ENCODE measurements at places on chromosomes 6 and 20.

DNA sequence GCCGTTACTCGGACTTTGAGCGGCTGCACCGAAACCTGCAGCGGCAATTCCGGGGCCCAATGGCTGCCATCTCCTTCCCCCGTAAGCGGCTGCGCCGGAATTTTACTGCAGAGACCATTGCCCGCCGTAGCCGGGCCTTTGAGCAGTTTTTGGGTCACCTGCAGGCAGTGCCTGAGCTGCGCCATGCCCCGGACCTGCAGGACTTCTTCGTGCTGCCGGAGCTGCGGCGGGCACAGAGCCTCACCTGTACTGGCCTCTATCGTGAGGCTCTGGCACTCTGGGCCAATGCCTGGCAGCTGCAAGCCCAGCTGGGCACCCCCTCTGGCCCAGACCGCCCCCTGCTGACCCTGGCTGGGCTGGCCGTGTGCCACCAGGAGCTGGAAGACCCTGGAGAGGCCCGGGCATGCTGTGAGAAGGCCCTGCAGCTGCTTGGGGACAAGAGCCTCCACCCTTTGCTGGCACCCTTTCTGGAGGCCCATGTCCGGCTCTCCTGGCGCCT, 7.2 kb downstream of the SNX21 start:
- no peak for DNase-seq

GRCh38 chr6:74510878-74511277, 695.0 kb downstream of the COL12A1 start:
- DNase-seq = no peak

DNA sequence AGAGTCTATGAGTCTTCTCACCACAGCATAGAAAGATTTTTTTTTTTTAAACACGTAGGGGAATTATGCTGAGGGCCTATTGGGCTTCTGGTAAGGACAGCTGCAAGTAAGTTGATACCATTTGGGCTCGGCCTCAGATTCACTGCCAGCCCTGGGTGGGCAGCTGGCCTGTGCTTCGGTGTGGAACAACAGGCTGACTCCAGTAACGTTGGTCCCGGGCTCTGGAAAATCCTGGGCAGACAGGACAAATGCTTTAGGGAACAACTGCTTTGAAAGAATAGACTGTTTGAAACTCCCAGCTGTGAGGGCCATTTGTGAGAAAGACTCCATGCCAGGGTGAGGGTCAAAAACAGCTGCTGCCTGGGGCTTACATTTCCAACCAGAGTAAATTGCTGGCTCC, 366.5 kb downstream of the QKI start:
- no peak for DNase-seq

DNA sequence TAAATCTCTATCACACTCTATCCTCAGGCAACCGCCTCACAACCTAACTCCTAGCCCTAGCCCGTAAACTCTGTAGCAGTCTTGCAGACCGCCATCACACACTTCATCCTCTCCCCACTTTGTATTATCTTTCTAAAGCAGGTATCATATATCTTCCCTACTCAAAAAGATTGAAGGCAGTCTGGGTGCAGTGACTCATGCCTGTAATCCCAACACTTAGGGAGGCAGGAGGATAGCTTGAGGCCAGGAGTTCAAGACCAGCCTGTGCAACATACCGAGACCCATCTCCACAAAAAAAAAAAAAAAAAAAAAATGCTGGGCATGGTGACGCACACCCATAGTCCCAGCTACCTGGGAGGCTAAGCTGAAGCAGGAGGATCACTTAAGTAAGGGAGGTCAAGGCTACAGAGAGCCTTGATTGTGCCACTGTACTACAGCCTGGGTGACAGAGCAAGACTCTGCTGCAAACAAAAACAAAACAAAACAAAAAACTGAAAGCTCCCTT, 22.9 kb downstream of the RANBP9 start:
- no peak for DNase-seq

DNA sequence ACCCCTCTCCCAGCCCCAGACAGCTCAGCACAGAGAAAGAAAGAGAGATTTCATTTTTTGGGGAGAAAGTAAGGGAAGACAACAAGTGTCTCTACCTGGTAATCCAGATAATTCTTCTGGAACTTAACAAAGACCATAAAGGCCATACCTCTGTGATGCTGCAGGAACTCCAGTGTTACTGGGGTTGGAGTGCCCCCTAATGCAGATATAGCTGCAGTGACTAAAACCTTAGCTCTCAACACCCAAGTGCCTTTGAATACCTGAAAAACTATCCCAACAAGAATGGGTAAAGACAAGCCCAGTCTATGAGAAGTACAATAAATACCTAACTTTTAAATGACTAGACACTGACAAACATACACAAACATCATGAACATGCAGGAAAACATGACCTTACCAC, 365.3 kb upstream of the PTCHD4 start:
- no peak for DNase-seq

- no peak for DNase-seq
These were observed 106.7 kb upstream of the PLEKHG1 start for GRCh38 chr6:150492941-150493340.

- DNase-seq = peak; percentile 32
These were observed 32.8 kb downstream of the CD164 start for GRCh38 chr6:109349419-109349987.

DNA sequence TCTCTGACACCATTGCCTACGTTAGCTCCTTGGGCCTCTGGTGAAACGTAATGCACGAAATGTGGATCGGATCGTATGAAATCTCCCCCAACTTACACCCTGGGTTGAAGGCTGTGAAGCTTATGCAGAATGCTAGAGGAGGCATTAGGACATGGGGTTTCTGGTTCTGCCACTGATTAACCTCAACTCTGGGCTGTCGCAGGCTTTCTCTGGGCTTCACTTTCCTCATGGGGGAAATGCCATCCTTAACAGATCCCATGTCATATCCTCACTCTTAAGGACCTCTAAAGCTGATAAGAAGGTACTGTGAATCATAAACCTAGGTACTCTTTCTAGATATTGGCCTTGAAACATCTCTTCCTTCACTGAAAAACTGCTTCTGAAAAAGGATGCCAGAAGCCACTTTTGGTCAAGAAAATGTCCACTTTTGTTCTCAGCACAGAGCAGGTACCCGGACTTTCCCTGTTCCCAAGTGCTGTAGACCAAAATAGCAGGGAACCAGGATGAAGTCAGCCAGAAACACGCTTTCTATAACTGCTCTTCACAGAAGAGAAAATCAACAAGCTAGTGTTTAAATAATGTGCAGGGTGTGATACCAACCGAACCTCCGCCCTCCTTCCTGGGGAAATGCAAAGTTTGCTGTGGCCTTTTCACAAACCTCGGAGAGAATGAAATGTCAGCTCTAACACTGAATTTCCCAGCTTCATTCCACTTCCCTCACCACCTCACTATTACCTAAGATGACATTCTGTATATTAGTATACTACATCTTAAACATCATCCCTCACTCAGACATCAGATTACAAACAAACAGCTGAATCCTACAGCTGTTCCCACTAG, 118.9 kb downstream of the BACH2 start:
- no peak for DNase-seq

GRCh38 chr20:63574156-63574828, at the start of gene HELZ2:
Gene HELZ2 (minus strand): TSS chr20:63574239. CDS start chr20:63572385, 1,854 bp downstream.
- no peak for DNase-seq

GRCh38 chr6:89360415-89360999, 8.0 kb upstream of the UBE2J1 start:
- no peak for DNase-seq

- no peak for DNase-seq
These were observed 89.7 kb downstream of the SMOC2 start for GRCh38 chr6:168530653-168531071.

DNA sequence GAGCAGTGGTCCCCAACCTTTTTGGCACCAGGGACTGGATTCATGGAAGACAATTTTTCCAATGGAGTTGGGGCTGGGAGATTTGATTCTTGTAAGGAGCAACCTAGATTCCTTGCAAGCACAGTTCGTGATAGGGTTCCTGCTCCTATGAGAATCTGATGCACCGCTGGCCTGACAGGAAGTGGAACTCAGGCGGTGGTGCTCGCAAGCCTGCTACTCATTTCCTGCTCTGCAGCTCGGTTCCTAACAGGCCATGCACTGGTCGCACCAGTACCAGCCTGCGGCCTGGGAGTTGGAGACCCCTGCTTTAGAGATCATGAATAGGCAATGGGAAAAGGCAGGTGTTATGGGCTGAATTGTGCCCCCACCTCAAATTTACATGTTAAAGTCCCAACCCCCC, 131.2 kb downstream of the PFDN4 start:
- DNase-seq = no peak

DNA sequence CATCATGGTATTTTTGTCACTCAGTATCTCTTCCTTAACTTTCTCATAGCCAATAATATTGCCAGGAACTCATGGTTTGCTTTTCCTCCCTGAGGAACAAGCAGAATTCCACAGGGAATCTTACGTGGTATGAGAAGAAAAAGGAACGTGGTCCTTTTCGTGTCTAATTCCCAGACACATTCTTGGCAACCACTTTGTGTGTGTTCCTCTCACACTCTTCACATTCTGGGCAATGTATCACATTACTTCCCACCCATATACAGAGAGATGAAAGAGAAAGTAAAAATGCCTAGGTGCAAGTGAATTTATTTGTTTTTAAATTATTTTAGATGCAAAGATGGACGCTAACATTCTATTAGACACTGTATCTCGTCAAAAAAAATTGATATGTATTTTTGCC, 102.7 kb downstream of the PTPRK start:
- DNase-seq = no peak

GRCh38 chr6:38453861-38454260, 185.9 kb downstream of the BTBD9 start:
- DNase-seq = no peak

- DNase-seq = no peak
These were observed 10.7 kb downstream of the PKIB start for GRCh38 chr6:122620902-122621301.

DNA sequence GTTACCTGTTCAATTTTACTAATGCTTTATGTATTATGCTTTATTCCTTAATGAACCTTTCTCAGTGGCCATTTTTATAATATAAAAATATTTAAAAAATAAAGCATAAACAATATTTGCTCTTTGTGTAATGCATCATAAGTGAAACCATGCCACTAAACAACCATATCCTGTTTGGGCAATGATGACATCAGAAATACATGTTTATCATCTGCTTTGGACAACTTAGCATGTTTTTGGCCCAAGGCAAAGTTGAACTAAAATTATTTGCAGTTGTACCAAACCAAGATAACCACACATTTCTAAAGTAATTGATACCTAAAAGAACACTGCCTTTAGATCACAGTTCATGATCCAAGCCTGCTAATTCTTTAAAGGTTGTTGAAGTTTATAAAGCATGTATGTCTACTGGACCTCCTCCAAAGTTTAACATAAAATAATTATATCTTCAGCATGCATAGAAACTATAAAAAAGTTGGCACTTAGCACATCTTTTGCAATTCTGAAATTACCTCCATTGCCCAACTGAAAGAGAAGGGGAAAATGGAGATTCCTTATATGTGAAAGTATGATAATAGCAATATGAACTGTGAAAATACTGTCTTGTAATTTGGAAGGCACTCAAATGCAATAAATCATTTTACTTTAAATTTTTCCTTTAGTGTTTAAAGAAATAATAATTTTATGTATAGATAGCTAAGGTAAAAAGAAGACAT, 325.6 kb upstream of the RUNX2 start:
- no peak for DNase-seq

GRCh38 chr6:21953831-21954801, 342.7 kb downstream of the PRL start:
- DNase-seq = peak; percentile 37

DNA sequence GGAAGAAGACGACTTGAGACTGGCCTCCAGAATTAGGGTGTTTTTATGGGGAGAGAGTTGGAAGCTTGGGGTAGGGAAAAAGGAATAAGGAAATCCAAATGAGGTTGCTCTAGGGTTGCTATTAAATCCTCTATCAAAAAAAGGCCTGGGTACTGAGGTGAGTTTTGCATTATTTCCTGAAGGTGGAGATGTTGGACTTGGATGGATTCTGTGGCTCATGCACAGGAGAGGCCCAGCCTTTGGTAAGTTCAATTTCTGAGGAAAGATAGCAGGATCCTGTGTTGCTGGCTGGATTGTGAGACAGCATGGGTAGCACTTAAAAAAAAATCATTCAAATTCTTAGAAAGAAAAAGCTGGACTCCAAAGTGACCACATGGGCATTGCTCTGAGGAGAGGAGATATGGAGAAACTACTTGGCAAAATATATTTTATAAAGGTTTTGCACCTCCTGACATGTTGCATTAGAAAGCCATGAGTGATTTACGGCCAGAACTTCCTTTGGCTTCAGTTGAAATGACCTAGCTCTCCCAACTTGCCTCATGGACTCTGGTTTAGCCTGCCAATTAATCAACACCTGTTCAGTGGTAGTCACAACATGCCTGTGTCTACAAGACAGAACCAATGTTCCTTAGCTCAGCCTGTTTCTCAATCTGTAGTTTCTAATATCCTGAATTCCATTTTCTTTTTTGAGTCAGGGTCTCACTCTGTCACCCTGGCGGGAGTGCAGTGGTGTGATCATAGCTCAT, 152.1 kb upstream of the RALGAPA2 start:
- DNase-seq = peak; percentile 24

- DNase-seq = no peak
These were observed 49.4 kb upstream of the TAB2 start for GRCh38 chr6:149268146-149268545.

DNA sequence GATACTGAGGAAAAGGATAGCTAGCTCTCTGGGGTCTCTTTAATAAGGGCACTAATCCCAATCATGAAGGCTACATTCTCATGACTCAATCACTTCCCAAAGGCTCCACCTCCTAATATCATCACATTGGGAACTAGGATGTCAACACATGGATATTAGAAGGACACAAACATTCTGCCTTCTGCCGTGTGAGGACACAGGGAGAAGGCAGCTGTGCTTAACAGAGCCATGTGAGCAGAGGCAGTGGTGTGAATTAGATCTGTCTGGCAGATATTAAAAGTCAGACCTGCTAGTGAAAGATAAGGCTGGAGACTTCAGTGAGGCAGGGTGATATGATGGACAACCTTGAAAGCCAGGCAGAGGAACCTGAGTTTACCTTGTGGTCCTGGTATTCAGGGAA, 341.9 kb downstream of the ARHGAP18 start:
- DNase-seq = no peak

DNA sequence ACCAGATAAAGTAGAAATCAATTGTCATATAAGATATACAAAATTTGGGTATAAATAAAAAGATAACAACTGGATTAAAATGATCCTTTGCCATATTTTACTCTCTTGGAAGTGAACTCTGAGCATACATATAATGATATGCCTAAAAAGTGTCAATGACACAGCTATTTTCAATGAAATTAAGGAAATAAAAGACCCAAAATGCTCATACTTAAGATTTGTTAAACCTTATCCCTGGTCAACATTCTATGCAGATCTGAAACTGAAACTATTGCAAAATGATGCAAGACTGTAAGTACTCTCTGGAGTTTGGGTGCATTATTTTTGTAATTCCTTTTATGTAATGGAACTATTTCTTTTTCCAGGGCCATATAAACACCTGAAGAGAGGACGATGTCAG, 119.0 kb upstream of the SGK1 start:
- DNase-seq = no peak

DNA sequence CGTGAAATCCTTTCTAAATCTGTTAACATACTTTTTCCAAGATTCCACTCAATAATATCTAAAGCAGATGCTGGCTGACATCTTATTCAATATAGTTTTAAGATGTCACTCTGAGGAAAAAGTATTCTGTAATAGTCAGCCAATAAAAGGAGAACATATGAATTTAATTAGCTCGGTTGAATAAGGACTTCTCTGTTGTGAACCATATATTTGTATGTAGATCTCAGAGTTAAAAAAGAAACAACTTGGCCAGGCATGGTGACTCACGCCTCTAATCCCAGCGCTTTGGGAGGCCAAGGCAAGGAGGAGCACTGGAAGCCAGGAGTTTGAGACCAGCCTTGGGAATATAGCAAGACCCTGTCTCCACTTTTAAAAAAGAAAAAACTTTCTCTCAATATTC, 7.4 kb upstream of the CD24 start:
- no peak for DNase-seq

GRCh38 chr20:64180673-64181072, 16.4 kb downstream of the MYT1 start:
- DNase-seq = no peak
